ENCODE measurements at places on chromosomes 1 and 21.

- DNase-seq: no peak
Measured at GRCh38 chr1:185144233-185144632, 12.5 kb downstream of the TRMT1L start.

- DNase-seq: no peak
Measured at GRCh38 chr1:206070627-206071304, 17.8 kb downstream of the RHEX start.

GRCh38 chr1:50474859-50475809, 51.9 kb upstream of the DMRTA2 start:
- no peak for DNase-seq

DNA sequence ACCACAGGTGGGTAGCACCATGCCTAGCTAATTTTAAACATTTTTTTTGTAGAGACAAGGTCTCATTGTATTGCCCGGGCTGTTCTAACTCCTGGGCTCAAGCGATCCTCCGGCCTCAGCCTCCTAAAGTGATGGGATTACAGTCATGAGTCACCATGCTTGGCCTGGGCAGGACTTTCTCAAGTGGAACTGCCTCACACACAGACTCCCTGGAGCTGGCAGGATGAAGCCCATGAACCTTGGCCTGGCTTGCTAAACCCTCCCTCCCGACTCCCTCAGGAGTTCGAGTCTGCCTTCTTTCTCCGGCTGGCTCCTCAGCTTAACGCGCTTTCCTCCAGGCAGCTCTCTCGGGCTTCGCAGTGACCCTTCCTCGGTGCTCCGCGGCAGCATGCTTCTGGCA, 7.7 kb upstream of the ECE1 start:
- DNase-seq: no peak

DNA sequence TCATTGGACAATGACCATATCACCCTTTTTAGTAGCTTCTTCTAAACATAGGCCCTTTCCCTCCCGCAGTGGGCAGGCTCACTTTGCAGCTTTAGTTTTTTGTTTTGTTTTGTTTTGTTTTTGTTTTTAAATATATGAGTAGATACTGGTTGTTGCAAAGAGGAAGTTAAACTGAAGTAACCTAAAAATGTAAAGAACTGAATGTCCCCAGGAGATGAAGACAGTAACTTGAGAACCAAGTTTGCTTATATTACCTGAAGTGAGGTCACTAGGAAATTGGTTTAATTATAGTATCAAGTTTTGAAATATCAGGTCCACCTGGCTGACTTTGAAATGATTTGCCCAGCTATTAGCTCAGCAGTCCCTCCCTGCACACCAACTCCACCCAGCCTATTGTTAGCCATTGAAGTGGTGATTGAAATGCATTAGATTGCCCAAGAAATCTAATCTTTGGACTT, 18.2 kb downstream of the SMAP2 start:
- DNase-seq: no peak

DNA sequence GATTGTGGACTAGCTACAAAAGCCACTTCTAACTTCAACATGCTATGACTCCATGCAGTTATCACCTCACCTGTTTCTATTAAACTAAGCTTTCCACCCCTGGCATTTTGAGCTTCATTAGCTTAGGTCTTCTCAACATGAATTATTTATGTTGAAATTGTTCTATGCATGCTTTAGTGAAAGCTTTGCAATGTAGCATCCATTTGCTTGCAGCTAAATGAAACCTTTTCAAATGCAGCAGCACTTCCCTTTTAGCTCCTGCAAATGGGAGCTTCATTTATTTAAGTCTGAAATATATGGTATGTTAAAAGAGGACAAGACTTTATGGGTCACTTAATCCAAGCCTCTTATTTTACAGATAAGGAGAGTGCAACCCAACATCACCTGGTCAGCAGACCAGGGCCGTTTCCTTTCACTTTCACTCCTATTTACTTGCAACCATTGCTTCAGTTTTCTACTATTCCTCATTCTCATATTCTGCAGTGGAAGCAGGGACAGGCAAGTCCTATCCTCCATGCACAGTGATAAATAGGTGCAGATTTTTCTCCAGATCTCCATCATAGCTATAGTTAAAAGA, 56.4 kb upstream of the SAMSN1 start:
- DNase-seq: no peak

- peak; percentile 59 for DNase-seq
Measured at GRCh38 chr1:112501810-112502641, 6.7 kb upstream of the WNT2B start.

DNA sequence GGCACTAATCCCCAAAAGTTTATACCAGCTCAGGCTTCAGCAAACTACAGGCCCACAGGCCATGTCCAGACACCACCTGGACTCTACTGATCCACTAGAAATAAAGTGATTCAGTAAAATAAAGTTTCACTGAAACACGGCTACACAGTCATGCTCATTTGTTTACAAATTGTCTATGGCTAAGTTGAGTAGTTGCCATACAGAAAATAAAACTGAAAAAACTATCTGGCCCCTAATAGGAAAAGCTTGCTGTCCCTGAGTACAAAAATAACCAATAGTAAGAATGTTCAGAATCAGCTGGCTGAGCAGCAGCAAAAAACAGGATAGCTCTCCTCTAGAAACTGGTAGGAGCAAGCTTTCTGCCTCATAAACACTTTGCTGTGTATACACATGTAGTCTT, 221.5 kb downstream of the RERE start:
- no peak for DNase-seq

GRCh38 chr1:182877331-182877730, 38.2 kb downstream of the DHX9 start:
- DNase-seq: no peak

DNA sequence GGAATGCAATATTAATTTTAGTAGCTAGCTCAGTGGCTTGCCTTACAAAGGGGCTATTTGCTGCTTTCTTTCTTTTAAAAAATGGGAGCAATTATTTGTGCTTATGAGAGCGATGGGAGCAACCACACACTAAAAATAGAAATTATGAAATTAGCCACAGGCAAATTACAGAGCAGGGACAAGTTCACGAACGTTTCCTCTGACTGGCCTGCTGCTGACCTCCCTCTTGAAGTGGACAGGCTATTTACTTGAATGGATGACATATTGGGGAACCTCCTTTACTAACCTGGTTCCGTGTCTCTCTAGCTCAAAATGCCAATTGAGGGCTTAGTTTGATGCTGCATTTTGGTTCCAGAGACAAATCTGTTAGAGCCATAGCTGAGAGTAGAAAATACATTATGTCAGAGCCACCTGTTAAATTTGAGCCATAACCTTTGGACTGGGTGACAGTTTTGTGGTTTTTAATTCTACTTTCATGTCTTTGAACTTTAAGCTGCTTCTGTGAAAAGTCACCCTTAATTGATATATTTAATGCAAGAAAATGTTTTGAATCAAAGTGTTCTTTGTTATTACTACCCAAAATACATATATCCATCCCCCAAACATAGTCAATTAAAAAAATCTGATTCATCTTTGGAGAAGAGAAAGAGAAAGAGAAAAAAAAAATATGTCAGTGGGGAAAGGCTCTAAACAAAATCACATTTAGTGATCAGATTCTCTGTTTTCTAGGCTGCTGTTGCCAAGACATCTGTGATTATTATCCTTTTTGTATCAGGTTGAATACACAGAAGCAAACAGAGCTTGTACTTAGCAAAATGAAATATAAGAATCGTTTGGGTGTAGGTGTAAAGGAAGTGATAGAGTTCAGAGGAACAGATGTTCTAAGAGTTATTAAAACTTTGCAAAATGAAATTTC, 351.9 kb downstream of the ADGRL2 start:
- DNase-seq: no peak

DNA sequence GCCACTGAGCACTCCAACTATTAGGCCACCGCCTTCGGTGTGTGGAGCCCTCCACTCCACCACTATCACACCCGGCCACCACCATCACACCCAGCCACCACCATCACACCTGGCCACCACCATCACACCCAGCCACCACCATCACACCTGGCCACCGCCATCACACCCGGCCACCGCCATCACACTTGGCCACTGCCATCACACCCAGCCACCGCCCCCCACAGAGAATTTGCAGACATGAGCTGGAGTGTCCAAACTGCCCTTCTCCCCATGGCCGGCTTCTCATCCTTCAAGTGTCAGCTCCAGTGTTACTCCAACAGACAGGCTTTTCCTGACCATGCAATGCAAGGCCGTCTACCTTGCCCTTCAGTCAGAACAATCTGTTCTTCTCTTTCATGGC, 50.4 kb upstream of the A3GALT2 start:
- no peak for DNase-seq

DNA sequence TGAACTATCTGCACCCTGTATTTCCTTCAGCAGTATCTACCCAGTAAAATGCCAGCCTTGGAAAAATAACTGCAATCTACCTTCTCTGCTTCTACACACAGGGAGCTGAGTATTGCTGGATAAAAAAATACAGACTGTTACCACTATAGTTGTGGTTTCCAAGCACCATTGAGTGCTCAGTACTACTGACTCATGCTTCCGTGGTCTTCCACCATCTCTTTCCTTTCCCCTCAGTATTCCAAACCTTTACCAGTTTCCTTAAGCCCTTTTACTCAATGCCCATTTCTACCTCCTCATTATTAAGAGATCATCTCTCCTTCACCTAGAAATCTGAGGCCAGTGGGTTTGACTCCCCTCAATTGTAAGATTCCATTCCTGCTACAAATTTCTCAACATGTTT, 23.8 kb downstream of the GLMN start:
- no peak for DNase-seq
